ENCODE measurements at places on chromosomes 7 and 10.

GRCh38 chr7:155781433-155781832, 30.8 kb downstream of the SHH start:
- DNase-seq: no peak

DNA sequence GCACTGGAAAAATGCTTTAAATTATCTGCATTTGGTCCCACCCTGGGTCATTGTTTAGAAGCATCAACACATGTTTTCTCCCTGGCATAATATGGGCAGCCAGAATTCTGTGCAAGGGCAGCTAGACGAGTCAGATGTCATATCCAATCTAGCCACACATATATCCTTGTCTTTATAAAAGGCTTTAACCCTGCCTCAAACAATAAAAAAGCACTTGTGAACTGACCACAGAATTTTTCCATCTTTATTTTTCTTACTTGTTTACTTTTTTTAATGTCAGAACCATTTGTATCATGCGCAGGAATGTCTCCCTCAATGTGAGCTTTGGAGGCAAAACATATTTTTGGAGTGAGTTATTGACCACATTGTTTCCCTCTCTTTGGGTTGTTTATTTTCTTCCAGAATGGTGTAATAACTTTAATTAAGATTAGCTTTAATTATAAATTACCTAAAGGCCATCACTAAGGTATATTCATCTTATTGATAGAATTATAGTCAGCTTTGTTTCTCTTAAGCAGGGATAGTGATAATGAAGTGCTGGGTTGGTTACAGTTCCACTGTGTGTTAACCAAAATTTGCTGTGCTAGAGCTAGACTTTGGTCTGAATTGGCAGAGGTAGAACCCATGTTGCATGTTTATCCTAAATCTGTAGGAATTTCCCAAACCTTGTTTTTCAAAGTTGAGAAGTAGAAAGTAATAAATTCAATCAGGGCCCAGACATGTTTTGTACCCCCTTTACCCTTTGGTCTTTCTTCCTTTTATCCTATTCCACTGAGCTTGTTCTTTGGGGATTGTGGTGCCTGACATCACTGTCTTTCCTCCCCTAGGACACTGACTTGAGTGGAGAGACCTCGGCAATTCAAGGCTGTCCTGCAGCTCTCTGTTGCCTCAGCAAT, 1078.4 kb downstream of the KCNMA1 start:
- DNase-seq: no peak

DNA sequence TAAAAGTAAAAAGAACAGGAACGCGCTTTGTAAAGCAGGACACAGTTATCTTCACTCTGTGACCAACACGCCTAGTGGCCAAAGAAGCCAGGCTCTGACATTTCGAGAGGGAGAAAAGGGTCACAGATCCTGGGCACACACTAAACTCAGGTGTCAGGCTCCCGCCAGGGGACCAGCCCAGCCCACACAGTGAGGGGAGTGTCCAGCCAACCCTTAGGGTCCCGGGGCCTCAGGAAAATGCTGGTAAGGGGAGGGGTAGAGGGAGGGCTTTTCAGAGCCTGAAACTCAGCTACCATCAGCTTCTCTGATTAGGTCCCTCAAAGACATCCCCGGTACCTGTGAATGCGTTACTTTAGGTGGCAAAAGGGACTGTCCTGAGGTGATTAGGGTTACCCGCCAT, 16.6 kb downstream of the ANXA11 start:
- no peak for DNase-seq

GRCh38 chr10:90983914-90984549, 63.1 kb upstream of the ANKRD1 start:
- no peak for DNase-seq

DNA sequence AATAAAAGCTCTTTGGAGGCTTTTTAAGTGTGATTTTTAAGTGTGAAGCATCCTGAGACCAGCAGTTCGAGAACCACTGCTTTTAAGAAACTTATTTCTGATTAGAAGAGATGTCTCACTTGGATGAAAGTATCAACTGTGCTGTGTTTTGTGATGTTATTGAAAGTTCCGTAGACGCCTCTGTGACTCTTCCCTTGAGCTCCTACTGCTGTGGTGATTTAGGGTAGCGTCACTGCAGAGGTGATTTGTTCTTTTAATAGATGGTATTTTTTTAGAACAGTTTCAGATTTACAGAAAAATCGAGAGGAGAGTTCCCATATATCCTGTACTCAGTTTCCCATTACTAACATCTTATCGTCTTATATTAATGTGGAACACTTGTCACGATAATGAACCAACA, 29.5 kb downstream of the FBH1 start:
- DNase-seq: no peak

- DNase-seq: no peak
Measured at GRCh38 chr10:30813872-30814481, 184.4 kb upstream of the LYZL2 start.

DNA sequence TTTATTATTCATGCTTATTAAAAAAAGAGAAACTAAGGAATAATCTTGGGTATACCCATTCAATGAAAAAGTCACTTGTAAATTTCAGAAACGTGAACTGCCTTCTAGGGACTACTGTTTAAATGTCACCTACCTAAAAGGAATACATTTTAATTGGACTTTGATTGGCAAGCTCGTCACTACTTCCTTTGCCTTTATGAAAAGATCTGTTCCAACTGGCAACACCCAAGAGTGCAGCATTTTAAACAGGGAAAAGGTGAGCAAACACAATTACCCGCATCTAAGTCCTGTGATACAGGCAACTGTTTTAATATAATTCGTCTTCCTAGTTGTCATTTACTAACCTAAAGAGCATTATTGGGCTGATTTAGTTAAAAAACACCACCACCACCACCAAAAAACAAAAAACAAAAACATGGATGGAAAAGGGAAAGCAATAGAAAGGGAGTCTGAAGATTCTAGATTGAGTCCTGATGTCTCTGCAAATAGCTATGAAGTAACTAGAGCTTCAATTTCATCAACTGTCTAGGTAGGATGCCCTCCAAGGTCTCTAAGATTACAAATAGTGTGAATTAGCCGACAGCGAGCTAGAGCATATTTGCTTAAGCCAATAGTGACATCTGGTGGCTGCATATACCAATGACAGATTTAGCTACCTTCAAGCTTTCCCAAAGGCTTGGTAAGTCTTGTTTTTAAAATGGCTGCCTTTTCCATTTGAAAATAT, 33.8 kb upstream of the ICA1 start:
- no peak for DNase-seq

GRCh38 chr7:29893351-29893965, 87.2 kb downstream of the WIPF3 start:
- DNase-seq: no peak

- DNase-seq: no peak
Measured at GRCh38 chr10:28715757-28716156, 38.4 kb downstream of the BAMBI start.

DNA sequence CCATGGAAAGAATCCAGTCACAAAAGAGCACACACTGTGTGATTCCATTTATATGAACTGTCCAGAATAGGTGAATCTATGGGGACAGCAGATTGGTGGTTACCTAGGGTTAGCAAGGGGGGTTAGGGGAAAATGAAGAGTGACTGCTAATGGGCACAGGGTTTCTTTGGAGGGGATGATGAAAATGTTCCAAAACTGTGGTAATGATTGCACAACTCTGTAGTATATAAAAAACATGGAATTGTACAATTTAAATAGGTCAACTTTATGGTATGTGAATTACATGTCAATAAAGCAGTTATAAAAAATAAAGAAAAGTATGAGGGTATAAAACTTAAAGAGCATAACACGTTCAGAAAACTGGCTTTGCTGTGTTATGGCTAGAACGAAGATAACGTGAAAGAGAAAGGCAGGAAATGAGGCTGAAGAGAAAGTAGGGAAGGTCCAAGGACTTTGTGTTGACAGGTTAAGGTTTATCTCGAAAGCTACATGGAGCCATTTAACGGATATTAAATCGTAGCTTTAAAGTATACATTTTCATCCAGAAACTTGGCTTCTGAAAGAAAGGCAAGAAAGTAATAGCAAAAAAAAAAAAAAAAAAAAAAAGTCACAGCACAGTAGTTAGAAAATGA, 26.4 kb upstream of the MSS51 start:
- DNase-seq: no peak

- no peak for DNase-seq
Measured at GRCh38 chr7:112182749-112183148, 23.4 kb downstream of the DOCK4 start.

DNA sequence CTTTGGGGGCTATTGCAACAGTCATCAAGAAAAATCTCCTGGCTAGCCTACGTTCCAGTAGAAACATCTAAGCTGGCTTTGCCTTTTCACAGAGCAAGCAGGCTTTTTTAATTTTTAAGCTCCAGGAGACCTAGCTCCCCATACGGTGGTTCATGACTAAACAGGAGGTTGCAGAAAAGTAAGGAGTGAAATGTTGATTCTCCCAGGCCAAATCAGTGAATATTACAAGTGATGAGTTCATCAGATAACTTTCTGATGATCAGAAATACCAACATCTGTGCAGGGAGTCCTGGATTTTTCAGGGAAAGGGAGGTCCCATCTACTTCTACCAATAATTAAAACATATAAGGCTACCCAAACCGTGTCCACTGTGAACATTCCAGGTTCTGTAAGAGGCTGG, 477.3 kb upstream of the CELF2 start:
- DNase-seq: no peak

DNA sequence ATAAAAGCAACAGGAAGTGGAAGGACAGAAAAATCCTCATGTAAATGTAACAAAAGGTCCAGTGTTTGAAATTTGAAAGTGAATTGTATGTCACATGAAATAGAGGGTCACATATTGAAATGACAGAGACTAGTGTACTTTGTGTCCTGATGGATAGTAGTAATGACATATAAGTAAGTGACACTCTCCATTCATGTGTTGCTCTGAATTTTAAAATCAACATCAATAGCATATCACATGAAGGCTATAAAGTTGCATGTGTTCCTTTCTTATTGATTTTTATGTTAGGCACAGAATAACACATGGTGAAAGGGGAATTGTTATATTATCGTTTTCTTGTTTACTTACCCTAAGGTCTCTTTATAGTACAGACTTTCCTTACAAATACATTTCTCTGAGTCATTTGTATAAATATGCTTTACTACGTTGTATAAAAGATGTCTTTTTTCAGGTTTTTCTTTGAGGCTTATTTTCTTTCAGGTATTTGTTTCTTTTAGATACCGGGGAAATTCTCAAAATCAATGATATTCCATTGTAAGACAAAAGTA, 104.6 kb upstream of the CACNA2D1 start:
- no peak for DNase-seq

DNA sequence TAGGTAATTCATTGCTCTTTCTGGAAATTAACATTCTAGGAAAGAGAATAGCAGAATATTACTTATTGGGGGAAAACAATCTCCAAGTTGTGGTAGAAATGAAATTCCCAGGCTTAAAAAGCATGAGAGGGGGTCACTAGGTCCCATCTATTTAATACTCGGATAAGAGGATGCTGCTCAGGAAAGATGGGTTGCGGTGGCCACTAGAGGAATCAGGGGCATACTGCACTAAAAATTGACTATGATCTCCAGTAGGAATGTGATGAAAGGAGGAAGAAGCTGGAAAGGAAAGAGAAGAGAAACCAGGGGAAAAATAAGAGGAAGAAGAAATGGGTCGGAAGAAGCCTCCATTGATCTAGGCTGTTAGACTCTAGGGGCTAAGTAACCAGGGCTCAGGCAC, 192.8 kb downstream of the GPAM start:
- no peak for DNase-seq

DNA sequence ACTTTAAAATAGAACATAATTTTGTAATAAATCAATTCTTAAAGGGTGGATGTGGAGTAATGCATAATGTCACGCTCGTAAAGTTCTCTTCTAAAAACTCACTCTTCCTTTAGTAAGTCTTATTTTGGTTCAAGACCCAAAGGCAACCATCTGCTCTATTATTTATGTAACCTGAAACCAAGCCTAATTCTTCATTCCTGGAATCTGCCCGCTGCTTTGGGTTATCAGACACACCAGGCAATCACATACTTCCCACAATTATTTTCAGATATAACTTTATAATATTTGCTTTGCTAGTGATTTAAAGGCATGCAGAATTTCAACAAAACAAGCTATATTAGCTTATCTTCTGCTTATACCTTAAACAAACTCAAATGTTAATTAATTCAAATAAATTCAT, 39.0 kb downstream of the RAB11FIP2 start:
- DNase-seq: no peak

GRCh38 chr10:5983774-5984173, 6.4 kb upstream of the IL15RA start:
- DNase-seq: no peak

GRCh38 chr7:159012353-159013069, 132.2 kb downstream of the VIPR2 start:
- no peak for DNase-seq
